ENCODE measurements at places on chromosomes 2 and 18. TPM values are rescaled to one million over a fixed set of nuclear protein-coding genes. Genes with fewer than 3 reads are reported as not detected.

The RGPD4 gene
- total RNA-seq, result 0.07 TPM

The ALLC gene
- total RNA-seq, result not detected

The RNASEH1 gene
- total RNA-seq, result 50.0 TPM

The MPV17 gene
- 86.5 TPM for total RNA-seq

The LYPD1 gene
- total RNA-seq, result 14.4 TPM

The IHH gene
- 0.45 TPM for total RNA-seq

The SIX3 gene
- total RNA-seq, result 0.39 TPM

All from A549 treated with GW870086 at 1 μM for 4 hours (cell line).